ENCODE measurements at places on chromosomes 7 and 10. TPM values are rescaled to one million over a fixed set of nuclear protein-coding genes. Genes with fewer than 3 reads are reported as not detected.

DNA sequence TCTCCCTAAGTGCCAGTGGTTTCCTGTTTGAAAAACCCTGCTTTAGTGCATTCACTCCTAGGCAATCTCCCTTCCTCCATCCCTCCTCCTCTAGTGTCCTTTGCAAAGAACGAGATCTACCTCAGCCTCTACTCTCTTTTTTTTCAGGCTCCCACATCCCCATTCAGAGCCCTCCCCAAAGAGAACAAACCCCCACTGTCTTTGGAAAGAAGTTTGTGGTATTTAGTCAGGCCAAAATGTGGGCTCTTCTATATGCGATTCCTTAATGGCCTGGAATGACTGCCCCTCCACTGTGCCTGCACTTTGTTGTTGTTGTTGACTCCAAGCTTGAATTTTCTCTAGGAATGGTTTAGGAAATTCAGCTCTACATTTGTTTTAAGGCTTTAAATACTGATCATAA lies 36.3 kb downstream of the PALS2 start:
- peaks cover 4% of the 10 kb centered on the region for H3K36me3 ChIP-seq
- H3K27ac ChIP-seq: no peak overlapping the region
- H3K4me1 ChIP-seq: peaks cover 19% of the 10 kb centered on the region
- H3K4me3 ChIP-seq: no peak overlapping the region

NYAP1 gene
- 0.24 TPM for total RNA-seq

GRCh38 chr10:24652381-24652957 lies 71.2 kb downstream of the ARHGAP21 start:
- H3K36me3 ChIP-seq: peaks cover 3% of the 10 kb centered on the region
- H3K27ac ChIP-seq: no peak overlapping the region
- H3K27me3 ChIP-seq: no peaks in the 10 kb centered on the region

DNA sequence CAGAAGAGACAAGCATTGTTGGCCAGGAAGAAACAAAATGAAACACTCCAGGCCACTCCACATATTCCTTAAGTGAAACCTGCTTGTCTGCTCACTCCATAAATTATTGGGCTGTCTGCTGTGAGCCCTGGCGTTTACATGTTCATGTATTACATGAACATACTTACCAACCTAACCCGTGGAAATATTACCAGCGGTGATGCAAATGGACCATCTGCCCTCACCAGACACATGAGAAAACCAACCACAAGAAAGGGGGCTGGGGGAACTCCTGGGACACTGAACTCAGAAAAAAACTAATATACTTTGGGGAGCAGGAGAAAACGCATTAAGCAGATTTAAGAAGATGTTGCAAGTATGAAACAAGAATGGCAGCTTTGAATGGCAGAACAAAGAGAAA lies 731.2 kb upstream of the IGFBP3 start:
- H3K27me3 ChIP-seq: no peaks in the 10 kb centered on the region
- no peak for DNase-seq
- no peaks in the 10 kb centered on the region for H3K36me3 ChIP-seq

GRCh38 chr7:45650404-45651394 lies 76.5 kb downstream of the ADCY1 start:
- H3K4me3 ChIP-seq: no peak overlapping the region
- H3K4me1 ChIP-seq: no peaks in the 10 kb centered on the region
- H3K36me3 ChIP-seq: no peaks in the 10 kb centered on the region
- no peak overlapping the region for H3K27ac ChIP-seq

DNA sequence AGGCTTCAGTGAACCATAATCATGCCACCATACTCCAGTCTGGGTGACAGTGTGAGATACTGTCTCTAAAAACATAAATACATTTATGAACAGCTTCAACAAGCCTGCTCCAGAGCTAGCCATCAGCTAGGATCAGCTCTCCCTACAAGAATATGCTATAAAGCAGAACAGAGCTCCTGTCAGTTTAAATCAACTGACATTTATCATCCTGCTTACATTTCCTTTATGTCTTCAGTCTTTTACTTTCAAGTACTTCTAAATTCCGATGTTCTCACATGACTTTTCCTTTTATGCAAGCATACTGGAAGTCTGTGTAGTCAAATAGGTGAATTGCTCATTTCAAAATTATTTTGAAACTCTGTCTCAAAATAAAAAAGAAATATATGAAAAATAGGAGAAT lies 64.6 kb downstream of the COA1 start:
- no peak for DNase-seq
- peak overlapping the region; percentile 81 for H3K27ac ChIP-seq
- no peak overlapping the region for H3K4me3 ChIP-seq
- H3K36me3 ChIP-seq: peaks cover 39% of the 10 kb centered on the region
- no peaks in the 10 kb centered on the region for H3K27me3 ChIP-seq
- H3K4me1 ChIP-seq: peaks cover 72% of the 10 kb centered on the region

SEMA3A gene
- total RNA-seq: 0.75 TPM

CLIP2 gene
- 2.7 TPM for total RNA-seq

ABCB1 gene
- total RNA-seq: 5.4 TPM

COL28A1 gene
- total RNA-seq: 0.19 TPM

DNA sequence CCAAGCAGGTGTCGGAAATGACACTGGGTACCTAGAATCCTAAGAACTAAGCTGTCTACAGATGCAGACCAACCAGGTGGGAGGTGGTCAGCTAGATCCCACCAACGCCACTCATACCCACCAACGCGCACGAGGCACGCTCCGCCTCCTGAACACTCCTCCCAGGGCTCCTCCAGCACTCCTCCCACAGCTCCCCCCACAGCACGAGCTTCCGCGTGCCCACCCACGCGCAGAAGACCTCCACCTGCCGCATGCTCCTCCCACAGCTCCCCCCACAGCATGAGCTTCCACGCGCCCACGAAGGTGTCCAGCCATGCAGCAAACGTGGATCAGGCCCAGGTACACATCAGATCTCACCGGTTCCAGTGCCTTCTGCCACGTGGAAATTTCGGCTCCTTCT lies 196.0 kb downstream of the MAD1L1 start:
- no peaks in the 10 kb centered on the region for H3K36me3 ChIP-seq
- H3K27me3 ChIP-seq: no peaks in the 10 kb centered on the region
- no peak overlapping the region for H3K27ac ChIP-seq
- no peak overlapping the region for H3K4me3 ChIP-seq

C10orf53 gene
- total RNA-seq: not detected

ACSL5 gene
- total RNA-seq: 30.1 TPM

GRCh38 chr10:33010132-33011037 lies 52.4 kb upstream of the ITGB1 start:
- peaks cover 1% of the 10 kb centered on the region for H3K36me3 ChIP-seq
- H3K4me1 ChIP-seq: peaks cover 40% of the 10 kb centered on the region
- peak overlapping the region; percentile 11 for H3K27ac ChIP-seq
- DNase-seq: peak; percentile 49
- H3K27me3 ChIP-seq: no peaks in the 10 kb centered on the region

- no peaks in the 10 kb centered on the region for H3K27me3 ChIP-seq
- no peak overlapping the region for H3K27ac ChIP-seq
- DNase-seq: no peak
- no peaks in the 10 kb centered on the region for H3K4me1 ChIP-seq
Observed at GRCh38 chr7:122543166-122543565, 155.8 kb downstream of the RNF133 start.

GRCh38 chr7:112462236-112462635 lies 12.0 kb downstream of the IFRD1 start:
- no peaks in the 10 kb centered on the region for H3K27me3 ChIP-seq
- H3K36me3 ChIP-seq: peaks cover 47% of the 10 kb centered on the region
- no peak overlapping the region for H3K4me3 ChIP-seq
- DNase-seq: no peak

- peak overlapping the region; percentile 76 for H3K4me3 ChIP-seq
- H3K27me3 ChIP-seq: no peaks in the 10 kb centered on the region
- peak overlapping the region; percentile 83 for H3K27ac ChIP-seq
- H3K4me1 ChIP-seq: peaks cover 37% of the 10 kb centered on the region
- peak; percentile 51 for DNase-seq
- peaks cover 1% of the 10 kb centered on the region for H3K36me3 ChIP-seq
Observed at GRCh38 chr10:91162050-91162494, 58.4 kb upstream of the PCGF5 start.

GRCh38 chr10:7075110-7075509 lies 335.7 kb downstream of the SFMBT2 start:
- H3K4me3 ChIP-seq: no peak overlapping the region
- no peaks in the 10 kb centered on the region for H3K4me1 ChIP-seq
- peaks cover 13% of the 10 kb centered on the region for H3K27me3 ChIP-seq
- H3K27ac ChIP-seq: no peak overlapping the region

SPDYE5 gene
- not detected for total RNA-seq

HYAL4 gene
- 0.34 TPM for total RNA-seq

DNA sequence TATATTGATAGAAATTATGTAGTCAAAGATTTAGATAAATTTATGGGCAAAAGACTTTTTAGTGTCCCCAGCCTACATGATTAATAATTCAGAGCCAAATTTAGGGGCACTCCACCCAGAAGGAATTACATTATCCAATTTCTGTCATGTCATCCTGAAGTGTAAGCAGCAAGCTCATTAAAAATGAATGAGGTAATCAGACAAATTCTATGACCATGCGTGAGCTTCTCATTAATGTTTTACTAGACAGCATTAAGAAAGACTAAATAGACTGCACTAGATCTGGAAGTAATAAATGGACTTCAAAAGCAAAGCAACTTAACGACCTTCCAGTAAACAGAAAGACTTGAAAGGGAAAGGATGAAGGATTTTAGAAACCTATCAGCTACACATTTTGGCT lies 22.7 kb upstream of the TRUB1 start:
- H3K36me3 ChIP-seq: no peaks in the 10 kb centered on the region
- no peak overlapping the region for H3K27ac ChIP-seq
- peaks cover 11% of the 10 kb centered on the region for H3K4me1 ChIP-seq
- no peak overlapping the region for H3K4me3 ChIP-seq

DNA sequence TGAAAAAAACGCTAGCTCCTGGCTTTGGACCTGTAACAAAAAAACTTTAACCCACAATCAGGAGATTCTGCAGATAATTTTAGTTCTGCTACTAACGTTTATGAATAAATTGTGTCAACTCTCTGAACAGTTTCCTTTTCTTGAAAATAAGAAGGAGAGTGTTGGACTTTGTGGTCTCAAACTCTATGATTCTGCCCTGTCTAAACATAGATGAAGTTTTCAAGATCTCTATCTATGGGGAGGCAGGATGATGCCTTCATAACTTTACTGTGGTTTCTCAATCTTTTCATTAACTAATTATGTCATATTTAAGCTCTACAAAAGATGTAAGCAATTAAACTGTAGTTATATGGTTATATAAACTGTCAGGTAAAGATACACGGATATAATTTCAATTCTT lies 162.0 kb downstream of the REEP3 start:
- H3K27me3 ChIP-seq: peaks cover 4% of the 10 kb centered on the region
- H3K27ac ChIP-seq: no peak overlapping the region
- H3K4me1 ChIP-seq: peaks cover 14% of the 10 kb centered on the region
- no peak for DNase-seq

- peak; percentile 73 for DNase-seq
- no peak overlapping the region for H3K27ac ChIP-seq
- peaks cover 7% of the 10 kb centered on the region for H3K27me3 ChIP-seq
- H3K36me3 ChIP-seq: no peaks in the 10 kb centered on the region
- H3K4me3 ChIP-seq: no peak overlapping the region
- H3K4me1 ChIP-seq: no peaks in the 10 kb centered on the region
Observed at GRCh38 chr10:122911889-122912484, 1.6 kb downstream of the FAM24A start.

GRCh38 chr7:50216626-50217025 lies 87.9 kb upstream of the IKZF1 start:
- no peak for DNase-seq
- no peak overlapping the region for H3K27ac ChIP-seq
- peaks cover 8% of the 10 kb centered on the region for H3K36me3 ChIP-seq
- no peaks in the 10 kb centered on the region for H3K27me3 ChIP-seq

ITIH2 gene
- total RNA-seq: not detected

RELN gene
- total RNA-seq: not detected

STOX1 gene
- 0.29 TPM for total RNA-seq

- H3K27me3 ChIP-seq: no peaks in the 10 kb centered on the region
- H3K4me3 ChIP-seq: no peak overlapping the region
- DNase-seq: peak; percentile 79
- H3K36me3 ChIP-seq: no peaks in the 10 kb centered on the region
- H3K27ac ChIP-seq: no peak overlapping the region
Observed at GRCh38 chr10:31083765-31084184, 52.1 kb upstream of the ZNF438 start.

GRK5 gene
- total RNA-seq: 22.7 TPM

DNA sequence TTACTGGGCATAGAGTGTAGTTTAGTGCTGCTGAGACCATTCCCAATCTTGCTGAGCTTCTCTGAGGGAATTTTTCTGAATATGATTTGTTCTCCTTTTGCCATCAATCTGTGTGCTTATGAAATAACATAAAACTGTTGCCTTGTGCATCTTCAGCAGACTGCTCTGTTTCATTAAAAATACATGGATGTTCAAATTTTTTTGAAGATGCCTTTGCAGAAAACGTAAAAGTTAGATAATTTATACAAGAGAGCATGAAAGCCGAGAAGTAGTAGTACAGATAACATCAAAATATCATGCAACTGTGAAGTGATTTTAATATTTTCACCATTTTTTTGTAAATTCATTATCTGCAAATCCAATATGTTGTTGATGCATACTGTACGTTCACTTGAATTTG lies 174.7 kb upstream of the CSTF2T start:
- no peak for DNase-seq
- no peak overlapping the region for H3K27ac ChIP-seq
- no peak overlapping the region for H3K4me3 ChIP-seq
- H3K4me1 ChIP-seq: peaks cover 10% of the 10 kb centered on the region

DNA sequence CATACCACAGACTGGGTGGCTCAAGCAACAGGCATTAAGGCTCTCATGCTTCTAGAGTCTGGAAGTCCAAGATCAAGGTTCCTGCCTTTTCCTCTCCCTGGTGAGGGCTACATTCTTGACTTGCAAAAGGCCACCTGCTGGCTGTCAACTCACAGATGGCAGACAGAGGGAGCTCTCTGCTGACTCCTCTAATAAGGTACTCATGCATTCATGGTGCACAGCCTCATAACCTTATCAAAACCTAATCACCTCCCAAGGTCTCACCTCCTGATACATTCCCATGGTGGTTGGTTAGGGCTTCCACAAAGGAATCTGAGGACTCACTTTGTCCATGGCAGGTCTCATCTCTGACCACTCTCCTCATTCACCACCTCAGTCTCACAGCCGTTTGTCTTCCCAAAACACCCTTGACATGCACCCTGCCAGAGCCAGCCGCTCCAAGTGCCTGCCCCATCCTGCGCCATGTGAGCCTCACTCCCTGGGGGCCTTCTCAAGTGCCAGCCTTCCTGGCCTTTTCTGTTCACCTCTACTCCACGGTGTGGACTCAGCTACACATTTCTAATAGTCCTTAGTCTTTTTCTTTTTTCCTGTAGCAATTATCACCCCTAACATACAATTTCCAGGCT lies 400.3 kb upstream of the ADARB2 start:
- H3K4me1 ChIP-seq: no peaks in the 10 kb centered on the region
- H3K27ac ChIP-seq: no peak overlapping the region
- no peaks in the 10 kb centered on the region for H3K36me3 ChIP-seq
- no peak overlapping the region for H3K4me3 ChIP-seq

DNA sequence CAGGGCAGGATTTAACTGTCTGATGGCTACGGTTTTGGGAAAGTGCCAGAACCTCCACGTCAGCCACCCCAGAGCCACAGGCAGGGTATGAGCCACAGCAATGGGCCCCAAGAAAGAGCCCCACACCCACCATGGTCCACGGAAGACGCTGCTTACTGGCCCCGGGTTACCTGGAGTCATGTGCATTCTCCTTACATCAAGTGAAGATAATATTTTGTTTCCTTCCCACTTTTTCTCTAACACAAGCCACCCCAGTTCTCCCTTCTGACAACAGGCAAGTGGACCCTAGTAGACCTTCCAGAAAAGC lies 67.1 kb downstream of the PRKAG2 start:
- DNase-seq: no peak
- no peak overlapping the region for H3K4me3 ChIP-seq

GRCh38 chr10:13328613-13329012 lies 19.5 kb downstream of the SEPHS1 start:
- peaks cover 48% of the 10 kb centered on the region for H3K36me3 ChIP-seq
- no peak overlapping the region for H3K4me3 ChIP-seq
